Neural progenitor cell (in vitro differentiated cells): ENCODE measurements at places on chromosomes 11 and 22. TPM values are rescaled to one million over a fixed set of nuclear protein-coding genes. Genes with fewer than 3 reads are reported as not detected.

- no peak for DNase-seq
These were observed 17.2 kb upstream of the MPZL2 start for GRCh38 chr11:118281284-118281683.

- DNase-seq: no peak
These were observed 12.0 kb downstream of the PPARA start for GRCh38 chr22:46162285-46162684.

DNA sequence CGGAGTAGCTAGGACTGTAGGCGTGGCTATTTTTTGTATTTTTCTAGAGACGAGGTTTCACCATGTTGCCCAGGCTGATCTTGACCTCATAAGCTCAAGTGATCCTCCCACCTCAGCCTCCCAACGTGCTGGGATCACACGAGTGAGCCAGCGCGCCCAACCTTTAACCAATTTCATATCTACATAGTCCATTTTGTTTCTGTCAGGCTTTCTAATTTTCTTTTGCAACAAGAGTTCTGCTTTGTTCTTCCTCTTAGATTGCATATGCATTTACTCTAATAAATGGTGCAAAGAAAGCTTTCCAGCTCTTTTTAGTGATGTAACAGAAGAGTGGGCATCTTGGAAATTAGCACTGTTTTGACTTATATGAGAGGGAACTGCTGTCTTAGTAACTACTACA, 13.3 kb downstream of the RTN3 start:
- no peak for DNase-seq

The SHISAL1 gene
- 4.4 and 5.7 TPM in 2 replicates for total RNA-seq

GRCh38 chr11:133955081-133955891, 1.5 kb downstream of the IGSF9B start:
- DNase-seq: peak; percentile 47

DNA sequence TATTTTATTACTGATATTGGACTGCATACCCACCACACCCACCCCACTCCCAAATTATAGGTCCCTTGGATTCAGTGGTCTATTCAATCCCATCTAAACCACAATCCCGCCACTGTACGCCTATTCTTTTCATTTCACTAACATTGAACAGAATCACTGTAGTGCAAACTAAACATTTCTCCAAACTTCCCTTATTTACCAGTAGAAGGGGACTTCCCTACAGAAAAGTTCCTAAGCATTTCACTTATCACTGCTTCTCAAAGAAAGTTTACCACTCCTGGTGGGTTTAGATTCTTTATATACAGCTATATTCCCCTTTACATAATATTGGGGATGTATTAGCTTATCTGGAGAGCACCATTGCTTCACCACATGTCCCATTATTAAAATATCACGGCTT, 29.3 kb downstream of the OR8B12 start:
- no peak for DNase-seq

The SEPTIN3 gene
- total RNA-seq: 12.8 and 20.5 TPM in 2 replicates

The NXPE1 gene
- not detected in 2 replicates for total RNA-seq

DNA sequence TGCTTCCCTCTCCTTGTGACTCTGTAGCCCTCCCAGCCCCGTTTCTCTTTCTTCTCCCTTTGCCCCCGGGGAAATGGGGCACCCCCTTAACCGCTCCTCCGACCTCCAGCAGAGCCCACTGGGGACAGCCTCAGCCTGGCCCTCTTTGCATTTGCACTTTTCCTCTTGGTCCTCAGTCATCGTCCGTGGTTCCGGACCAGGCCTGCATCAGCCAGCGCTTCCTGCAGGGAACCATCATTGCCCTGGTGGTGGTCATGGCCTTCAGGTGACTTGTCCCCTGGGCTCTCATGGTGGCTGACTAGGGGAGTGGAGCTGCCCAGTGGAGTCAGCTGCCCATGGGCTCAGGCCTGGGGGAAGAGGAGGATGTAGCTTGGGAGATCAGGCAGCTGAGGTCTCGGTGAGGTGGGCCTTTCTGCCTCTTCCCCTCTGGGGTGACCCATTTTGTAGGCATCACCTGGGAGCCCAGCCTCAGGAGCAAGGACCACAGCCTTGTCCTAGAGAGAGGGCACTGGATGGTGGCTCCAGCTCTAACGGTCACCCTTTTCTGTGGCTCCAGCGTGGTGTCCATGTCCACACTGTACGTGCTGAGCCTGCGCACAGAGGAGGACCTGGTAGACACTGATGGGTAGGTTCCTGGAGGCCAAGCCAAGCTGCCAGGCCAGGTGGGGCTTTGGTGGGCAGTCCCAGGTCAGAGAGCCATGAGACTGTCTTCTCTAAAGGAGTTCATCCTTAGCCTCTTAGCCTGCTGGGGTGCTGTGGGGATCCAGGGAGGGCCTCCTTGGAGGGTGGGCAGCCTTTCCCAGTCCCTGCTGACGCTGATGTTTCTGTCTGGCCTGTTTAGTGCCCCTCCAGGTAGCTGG, 12.5 kb downstream of the TMEM258 start:
- DNase-seq: no peak

GRCh38 chr11:114348200-114349191, 51.8 kb downstream of the C11orf71 start:
- DNase-seq: peak; percentile 64

The TBC1D10A gene
- total RNA-seq: 6.2 and 10.2 TPM in 2 replicates

GRCh38 chr11:113286009-113286408, 28.4 kb upstream of the TTC12 start:
- DNase-seq: no peak

The MS4A6E gene
- total RNA-seq: not detected in 2 replicates

- no peak for DNase-seq
These were observed 933.5 kb downstream of the BRD1 start for GRCh38 chr22:48894064-48894671.

DNA sequence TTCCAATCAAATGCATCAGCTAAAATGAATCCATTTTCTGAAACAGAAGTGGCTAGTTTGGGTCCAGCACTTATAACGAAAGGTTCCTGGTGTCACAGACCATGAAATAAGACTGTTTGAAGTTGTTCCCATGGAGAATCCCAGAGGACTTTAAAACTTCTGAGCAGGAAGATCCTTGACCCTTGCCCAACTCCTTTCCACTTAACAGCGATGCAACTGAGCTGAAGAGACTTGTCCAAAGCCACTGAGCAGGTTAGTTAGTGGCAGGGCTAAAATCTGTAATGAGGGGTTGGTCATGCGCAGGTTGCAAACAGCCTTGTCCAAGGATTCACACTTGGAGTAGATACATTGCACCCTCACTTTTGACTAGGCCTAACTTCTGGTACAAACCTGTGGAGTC, 1.3 kb downstream of the RAB38 start:
- no peak for DNase-seq

DNA sequence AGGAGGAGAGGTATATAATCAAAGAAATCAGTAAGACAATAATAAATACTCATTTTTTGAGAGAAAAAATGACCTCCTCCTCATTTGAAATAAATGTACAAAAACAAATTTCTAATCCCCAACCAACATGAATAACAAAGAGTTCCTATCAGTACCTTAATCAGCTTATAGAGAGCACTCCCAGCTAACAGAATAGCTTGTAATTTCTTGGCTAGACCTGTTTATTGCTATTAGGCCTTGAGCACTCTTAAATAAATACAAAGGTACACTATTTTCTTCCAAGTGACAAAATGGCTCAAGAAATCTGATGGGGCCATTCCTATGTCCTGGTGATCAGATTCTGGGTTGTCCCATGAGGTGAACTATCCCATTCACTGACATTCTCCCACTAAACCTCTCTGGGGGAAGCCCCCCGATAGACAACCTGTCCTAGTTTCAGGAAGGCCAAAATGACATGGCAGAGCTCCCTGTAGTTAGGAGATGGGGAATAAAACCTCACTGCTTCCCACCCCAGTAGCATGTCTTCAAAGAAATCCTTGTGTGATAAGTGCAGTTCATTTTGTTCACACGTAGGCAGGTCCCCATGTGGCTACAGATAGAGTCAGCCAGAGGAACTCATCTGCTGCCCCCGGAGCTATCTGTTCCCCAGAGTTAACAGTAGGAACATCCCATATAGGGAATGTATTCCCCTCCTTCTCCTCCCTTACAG, 385.7 kb downstream of the SOX6 start:
- DNase-seq: no peak

DNA sequence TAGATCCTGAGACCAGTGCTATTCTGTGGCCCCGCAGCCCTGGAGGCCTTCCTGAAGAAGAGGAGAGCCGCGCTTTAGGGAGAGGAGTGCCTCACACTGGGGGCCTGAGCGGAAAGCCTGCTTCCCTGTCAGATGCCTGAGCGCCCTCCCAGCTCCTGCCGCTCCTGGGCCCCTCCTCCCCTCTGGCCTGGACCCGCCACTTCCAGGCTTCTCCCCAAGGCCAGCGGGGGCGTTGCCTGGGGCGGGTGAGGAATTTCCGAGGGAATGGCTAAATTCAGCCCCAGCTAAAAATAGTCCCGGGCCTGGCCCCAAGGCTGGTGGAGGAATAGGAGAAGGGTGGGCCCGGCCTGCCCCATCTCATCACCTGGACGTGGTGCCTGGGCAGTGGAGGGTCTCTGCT, 15.4 kb downstream of the ARHGEF17 start:
- peak; percentile 82 for DNase-seq

- no peak for DNase-seq
These were observed 489.5 kb downstream of the BUD13 start for GRCh38 chr11:116283300-116283699.

The KRTAP5-8 gene
- not detected in 2 replicates for total RNA-seq

The CABP7 gene
- 0.09 TPM in 1 of 2 replicates, not detected in the other for total RNA-seq

GRCh38 chr22:28440592-28441390, 238.8 kb downstream of the TTC28 start:
- DNase-seq: no peak

GRCh38 chr11:86099874-86100273, 31.0 kb upstream of the PICALM start:
- DNase-seq: no peak

DNA sequence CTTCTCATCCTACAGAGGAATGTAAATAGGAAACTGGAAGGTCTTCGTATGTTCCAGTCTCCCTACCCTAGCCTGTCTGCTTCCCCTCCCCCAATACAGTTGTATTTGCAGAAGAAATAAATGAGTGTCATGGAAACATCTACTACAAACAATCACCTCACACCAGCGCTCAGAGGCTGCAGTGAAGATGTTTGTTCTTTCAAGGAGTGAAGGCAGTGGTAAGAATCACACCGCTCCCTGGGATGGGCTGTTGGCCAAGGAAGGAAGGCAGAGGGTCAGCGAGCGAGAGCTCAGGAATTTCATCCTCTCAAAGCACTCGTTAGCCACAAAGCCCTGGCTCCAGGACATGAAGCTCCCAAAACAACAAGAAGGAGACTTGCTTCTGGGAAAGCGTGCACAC, 1.1 kb upstream of the IGSF9B start:
- DNase-seq: no peak

The CDC42EP2 gene
- 0.11 and 0.87 TPM in 2 replicates for total RNA-seq

The SEC14L6 gene
- total RNA-seq: 2.4 and 2.7 TPM in 2 replicates

The HTR3B gene
- total RNA-seq: not detected in 2 replicates

GRCh38 chr11:1629326-1630185, at the start of gene KRTAP5-5:
Gene KRTAP5-5 (plus strand): TSS chr11:1629775. CDS start chr11:1629841, 66 bp downstream.
- no peak for DNase-seq

DNA sequence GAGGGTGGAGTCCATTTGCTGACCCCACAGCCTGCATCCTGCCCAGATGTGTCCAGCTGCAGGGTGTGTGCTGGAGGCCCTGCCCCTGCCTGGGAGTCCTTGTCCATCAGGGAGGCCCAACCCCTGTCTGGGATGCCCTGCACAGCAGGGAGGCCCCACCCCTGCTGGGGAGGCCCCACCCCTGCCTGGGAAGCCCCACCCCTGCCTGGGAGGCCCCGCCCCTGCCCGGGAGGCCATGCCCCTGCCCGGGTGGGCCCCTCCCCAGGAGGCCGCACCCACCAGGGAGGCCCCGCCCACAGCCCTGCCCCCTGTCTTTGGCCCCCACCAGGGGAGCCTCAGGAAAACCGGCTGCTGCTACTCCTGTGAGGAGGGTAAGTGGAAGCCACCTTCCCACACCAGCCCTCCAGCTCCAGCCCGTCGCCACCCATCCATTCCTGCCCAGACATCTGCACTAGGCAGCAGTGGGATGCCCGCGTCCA, 37.2 kb downstream of the MUC5B start:
- no peak for DNase-seq

DNA sequence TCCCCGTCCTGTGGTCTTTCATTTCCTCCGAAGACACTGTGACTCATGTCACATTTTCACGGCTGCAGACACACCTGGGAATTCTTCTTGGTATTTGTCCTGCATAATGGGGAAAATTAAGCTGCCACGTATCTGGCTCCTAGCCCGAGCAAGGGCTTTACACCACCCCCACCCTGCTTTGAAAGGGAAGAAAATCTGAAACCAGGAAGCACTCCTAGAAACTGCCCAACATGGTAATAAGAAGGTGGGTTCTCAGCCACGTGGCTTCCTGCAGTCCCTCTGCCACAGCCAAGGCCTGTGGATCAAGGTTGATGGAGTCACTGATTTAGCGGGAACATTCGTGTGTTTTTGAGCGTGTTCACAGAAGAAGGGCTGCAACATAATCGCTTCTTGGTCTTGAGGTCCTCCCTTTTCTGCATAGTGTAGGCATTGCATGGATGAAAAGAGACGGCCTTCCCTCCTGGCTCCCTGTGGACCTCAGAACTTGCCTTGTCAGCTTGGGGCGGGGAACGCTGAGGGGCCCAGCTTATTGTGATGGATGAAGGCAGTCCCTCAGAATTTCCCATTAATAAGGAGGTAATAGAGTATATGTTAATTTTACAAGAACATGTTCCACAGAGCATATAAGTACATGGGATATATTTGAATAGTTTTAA, 292.0 kb downstream of the NTM start:
- no peak for DNase-seq

- no peak for DNase-seq
These were observed 891.3 kb downstream of the OPCML start for GRCh38 chr11:132640952-132641351.

The NPTXR gene
- total RNA-seq: 0.99 and 2.5 TPM in 2 replicates

DNA sequence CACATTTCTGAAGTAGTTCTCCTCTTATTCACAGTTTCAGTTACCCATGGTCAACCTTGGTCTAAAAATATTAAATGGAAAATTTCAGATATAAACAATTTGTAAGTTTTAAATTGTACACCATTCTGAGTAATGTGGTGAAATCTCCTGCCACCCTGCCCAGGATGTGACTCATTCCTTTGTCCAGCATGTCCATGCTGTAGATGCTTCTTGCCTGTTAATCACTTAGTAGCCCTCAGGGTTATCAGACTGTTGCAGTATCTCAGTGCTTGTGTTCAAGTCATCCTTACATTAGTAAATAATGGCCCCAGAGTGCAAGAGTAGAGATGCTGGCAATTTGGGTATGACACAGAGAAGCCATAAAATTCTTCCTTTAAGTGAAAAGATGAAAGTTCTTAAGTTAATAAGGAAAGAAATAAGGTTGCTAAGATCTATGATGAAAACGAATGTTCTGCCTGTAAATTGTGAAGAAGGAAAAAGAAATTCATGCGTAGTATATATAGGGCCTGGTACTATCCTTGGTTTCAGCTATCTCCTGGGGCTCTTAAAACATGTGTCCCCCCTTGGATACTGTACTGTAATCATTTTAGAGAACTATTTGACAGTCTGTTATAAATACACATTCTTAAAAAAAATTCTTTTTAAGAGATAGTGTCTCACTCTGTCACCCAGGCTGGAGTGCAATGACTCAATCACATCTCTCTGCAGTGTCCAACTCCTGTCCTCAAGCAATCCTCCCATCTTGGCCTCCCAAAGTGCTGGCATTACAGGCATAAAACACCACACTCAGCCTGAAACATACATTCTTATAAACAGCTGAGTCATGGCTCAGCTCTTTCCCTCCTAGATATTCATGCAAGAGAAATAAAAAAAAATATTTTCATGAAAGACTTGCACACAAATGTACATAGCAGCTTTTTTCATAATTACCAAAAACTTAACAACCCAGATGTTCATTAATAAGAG, 31.3 kb downstream of the MTNR1B start:
- DNase-seq: no peak

- no peak for DNase-seq
These were observed 4.0 kb downstream of the SCYL1 start for GRCh38 chr11:65528819-65529350.

- no peak for DNase-seq
These were observed 61.3 kb upstream of the YPEL1 start for GRCh38 chr22:21796863-21797262.

The DERL3 gene
- total RNA-seq: 1.1 and 7.7 TPM in 2 replicates
